ENCODE measurements at places on chromosomes 16 and 17. TPM values are rescaled to one million over a fixed set of nuclear protein-coding genes. Genes with fewer than 3 reads are reported as not detected.

DNA sequence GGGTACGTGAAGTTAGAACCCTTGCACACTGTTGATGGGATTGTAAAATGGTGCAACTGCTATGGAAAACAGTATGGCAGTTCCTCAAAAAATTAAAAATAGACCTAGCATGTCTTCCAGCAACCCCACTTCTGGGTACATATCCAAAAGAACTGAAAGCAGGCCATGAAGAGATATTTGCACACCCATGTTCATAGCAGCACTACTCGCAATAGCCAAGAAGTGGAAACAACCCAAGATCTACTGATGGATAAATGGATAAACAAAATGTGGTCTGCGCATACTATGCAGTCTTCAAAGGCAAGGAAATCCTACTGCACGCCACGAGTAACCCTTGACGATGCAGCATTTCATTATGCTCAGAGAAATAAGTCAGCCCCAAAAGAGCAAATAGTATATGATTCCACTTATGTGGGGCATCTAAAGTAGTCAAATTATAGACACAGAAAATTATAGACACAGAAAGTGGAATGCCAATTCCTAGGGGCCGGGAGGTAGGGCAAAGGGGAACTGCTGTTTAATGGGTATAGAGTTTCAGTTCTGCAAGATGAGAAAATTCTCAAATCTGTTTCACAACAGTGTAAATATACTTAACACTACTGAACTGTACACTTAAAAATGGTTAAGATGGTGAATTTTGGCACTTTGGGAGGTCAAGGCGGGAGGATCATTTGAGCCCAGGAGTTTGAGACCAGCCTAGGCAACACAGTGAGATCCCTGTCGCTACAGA lies 17.2 kb downstream of the CORO7 start:
- no peak for DNase-seq

GRCh38 chr17:80146121-80147034 lies 550 bp downstream of the EIF4A3 start:
- peak; percentile 27 for DNase-seq

GRCh38 chr17:81537343-81537855 lies 9.2 kb downstream of the FSCN2 start:
- DNase-seq = peak; percentile 54

GRCh38 chr17:44604768-44605485 lies 47.6 kb downstream of the FZD2 start:
- no peak for DNase-seq

The MFAP4 gene
- 0.69 TPM for total RNA-seq
